Amniotic epithelial cell (primary cell): ENCODE measurements at places on chromosomes 12 and 14.

GRCh38 chr14:74491956-74492775 is 939 bp downstream of the NPC2 start:
- peak; percentile 44 for DNase-seq

DNA sequence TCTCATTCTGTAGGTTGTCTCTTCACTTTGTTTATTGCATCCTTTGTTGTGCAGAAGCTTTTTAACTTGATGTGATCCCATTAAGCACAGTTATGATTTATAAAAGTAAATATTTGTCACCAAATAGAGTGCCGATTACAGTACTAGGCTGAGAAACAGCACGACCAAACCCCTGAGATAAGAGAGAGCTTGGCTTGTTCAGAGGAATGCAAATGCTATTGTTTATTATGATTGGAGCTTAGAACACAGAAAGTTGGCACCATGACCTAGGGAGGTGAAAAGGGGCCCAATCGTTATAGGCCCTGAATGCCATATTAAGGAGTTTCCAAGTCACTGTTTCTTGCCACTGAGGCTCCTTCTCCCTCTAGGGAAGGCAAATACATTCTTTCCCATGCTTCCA is 214.9 kb downstream of the KITLG start:
- DNase-seq: no peak

- DNase-seq: peak; percentile 36
These were observed 947 bp upstream of the LRRC9 start for GRCh38 chr14:59918824-59919569.

GRCh38 chr12:48454667-48455066 is 17.7 kb upstream of the ANP32D start:
- DNase-seq: peak; percentile 70

DNA sequence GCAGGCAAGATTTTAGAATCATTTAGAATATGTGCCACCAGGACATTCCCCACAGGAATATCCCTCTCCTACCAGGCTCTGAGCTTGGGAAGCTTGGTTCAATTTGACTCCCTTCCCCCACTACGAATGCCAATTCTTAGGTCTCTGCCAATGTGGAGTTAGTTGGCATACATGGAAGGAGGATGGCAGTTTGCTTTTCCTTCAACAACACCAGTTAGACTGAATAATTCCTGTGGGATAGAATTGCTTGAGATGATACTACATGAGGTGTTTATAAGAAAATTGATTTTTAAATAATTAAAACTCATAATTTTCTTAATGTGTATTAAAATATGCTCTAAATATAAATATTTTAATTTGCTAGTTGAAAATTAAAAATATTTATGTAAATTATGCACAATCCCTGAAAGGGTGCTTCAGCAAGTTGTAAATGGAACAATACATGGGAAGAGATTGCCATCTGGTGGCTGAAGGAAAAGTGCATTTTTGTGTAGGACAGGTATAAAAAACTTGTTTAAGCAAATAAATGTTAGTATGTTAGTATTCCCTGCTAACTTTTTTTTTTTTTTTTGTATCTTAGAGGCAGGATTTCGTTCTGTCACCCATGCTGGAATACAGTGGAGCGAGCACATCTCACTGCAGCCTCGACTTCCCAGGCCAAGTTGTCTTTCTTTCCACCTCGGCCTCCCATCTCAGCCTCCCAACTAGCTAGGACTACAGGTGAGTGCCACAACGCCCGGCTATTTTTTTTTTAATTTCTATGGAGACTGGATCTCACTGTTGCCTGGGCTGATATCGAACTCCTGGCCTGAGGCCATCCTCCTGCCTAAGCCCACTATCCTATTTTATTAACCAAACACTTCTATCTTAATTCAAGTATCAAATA is 25.8 kb upstream of the STRAP start:
- peak; percentile 75 for DNase-seq
